ENCODE measurements at places on chromosomes 7 and 10.

GRCh38 chr7:25028370-25029021, 48.5 kb upstream of the OSBPL3 start:
- no peak for DNase-seq

GRCh38 chr10:80581469-80581835, 43.8 kb downstream of the SH2D4B start:
- no peak for DNase-seq

DNA sequence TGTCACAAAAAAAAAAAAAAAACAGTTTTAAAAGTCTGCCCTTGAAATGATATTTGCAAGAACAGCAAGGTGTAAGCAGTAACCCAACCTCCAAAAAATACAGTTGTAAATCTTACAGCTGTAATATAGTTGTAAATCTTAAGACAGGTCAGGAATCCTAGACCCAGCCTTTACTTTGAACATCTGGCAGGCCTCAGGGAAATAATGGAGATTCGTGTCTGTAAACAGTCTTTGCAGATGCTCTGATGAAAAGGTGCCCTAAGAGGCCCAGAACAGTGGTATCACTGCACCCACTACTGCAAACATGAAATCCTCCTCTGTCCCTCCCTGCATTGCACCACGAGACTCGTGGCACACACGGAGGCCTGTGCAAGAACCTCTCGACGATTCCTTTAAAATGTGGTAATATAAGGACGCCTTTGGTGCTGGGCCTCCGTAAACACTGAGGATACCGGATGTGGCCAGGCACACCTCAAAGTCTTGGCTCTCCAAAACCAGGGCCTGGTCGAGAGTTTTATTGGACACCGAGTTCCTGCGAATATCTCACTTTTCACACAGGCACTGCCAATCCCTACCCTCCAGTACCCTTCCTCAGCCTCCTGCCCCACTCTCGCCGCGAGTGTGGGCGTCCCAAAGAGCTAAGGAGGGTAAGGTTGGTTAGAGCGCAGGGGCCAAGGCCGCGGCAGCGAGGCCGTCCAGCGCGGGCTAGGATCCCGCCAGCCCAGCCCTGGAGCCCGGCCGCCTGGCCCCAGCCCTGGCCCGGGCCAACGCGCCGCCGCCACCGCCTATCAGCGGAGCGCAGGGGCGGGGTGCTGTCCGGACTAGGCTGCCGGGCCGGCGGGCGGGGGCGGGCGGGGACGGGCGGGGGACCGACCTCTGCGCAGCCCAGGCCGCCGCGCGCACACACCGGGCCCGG, at the start of gene REEP3:
Gene REEP3 (plus strand): TSS at position 902 of the 916 bp plus-strand sequence. CDS start 145 bp downstream, outside the sequence.
- DNase-seq, result peak; percentile 81

GRCh38 chr7:18889436-18889835, 228.0 kb downstream of the TWIST1 start:
- no peak for DNase-seq

- no peak for DNase-seq
Measured at GRCh38 chr10:114279289-114279688, 40.2 kb downstream of the VWA2 start.

DNA sequence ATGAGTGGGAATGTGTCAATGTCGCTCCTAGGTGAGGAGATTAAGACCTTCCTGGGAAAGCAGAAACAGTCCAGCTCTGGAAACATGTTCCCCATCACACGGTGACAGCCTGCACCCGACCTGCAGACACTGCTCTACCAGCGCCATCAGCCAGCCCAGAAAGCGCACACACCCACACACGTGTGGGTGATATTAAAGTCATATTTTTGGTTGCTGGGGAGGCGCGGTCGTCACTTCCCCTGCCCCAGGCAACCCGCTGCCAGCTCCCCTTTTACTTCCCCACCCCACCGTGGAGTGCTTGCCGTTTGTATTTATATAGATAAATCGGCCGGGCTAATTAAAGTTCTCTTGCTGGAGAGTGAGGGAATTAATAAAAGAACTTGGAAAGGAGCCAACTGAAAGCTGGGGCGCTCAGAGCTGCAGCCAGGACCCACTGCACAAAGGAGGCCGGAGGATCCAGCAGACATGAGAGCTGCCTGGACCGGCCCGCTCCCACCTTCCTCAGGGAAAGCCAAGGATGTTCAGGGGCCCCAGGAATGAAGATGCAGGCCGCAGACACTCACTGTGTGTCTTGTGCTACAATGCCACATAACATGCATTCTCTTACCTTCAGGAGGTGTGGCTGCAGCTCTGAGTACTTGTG, 145.2 kb upstream of the UNC5B start:
- peak; percentile 51 for DNase-seq

DNA sequence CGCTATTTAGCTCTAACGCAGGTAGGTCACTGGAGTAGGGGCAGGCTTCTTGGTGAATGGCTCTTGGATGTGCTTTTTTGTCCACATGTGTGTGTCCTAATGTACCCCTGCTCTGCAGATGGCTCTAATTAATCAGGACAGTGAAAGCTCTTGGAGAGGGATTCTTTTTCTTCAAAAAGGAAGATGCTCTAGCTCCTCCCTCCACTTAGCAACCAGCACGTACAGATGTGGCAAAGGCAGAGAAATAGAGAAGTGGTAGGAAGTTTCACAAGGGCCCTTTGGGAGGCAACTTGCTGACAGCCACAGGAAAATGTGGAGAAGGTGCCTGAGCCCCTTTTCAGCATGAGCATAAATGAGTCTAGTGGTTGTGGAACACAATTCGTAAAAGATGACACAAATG, 221.7 kb downstream of the PLXNA4 start:
- DNase-seq, result peak; percentile 1

- no peak for DNase-seq
Measured at GRCh38 chr10:113641702-113642101, 22.1 kb downstream of the NRAP start.

DNA sequence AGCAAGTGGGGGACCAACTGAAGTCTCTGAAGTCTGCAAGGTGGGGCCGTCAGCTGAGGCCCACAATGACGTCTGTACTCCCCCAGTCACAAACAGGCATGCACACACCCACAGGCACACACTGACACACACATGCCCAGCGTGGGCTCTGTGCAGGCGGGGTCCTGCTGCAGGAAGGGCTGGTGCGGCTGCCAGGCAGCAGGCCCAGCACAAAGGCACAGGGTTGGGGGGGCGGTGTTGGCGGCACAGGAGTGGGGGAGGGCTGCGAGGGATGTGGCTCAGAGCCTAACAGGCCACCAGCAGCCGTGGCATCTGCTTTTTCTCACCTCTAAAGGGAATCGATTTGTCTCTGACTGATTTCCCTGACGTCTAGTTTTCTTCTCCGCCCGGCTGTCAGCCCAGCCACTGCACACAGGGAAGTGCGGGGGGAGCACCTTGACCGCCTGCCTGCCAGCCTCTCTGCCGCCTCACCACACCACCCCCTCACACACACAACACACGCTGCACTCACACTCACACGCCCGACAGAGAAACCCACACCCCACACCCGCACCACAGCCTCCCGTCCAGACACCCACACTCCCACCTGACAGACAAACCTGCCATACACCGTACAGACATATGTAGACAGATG, 43.5 kb upstream of the ZMIZ1 start:
- no peak for DNase-seq

DNA sequence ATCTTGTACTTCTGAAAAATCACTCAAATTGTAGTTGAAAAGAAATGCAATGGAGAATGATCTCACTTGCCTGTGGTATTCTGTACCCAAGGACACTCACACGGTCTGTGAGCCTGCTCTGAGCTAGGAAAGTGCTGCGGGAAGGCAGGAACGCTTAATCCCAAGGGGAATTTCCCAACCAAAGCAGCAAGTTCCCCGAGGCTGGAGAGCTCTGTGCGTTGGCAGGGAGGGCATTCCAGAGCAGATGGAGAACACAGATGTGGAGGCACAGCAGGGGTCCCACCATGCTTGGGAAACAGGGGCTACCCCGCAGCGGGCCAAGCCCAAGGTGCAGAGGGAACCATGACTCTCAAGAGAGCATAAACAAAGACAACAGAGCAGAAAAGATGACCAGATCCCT, 13.6 kb downstream of the SVIL start:
- no peak for DNase-seq

DNA sequence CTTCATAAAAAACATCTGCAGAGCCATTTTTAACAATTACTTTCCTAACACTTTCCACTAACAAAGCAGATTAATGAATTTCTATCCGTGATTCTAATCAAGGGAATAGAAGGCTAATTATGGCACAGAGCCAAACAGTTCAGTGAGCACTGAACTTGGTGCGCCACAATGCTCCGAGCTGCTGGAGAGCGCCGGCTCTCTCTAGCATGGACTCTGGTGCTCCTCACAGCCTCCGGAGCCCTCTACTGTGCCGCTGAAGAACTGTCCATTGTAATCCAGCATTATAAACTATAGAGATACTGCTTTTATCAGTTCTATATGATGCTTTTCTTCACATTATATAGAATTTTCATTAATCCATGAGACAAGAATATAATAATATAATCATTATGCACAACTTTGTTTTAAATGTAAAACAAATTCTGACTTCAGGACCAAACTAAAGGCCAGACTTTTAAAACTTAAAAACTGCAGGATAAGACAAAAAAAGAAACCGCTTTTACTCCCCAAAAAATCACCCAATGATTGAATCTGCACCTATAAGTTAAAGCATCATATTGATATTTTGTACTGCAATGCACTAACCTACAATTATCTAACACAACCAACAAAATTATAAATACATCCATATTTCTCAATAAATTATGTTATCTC, 123.6 kb downstream of the RNF32 start:
- no peak for DNase-seq

DNA sequence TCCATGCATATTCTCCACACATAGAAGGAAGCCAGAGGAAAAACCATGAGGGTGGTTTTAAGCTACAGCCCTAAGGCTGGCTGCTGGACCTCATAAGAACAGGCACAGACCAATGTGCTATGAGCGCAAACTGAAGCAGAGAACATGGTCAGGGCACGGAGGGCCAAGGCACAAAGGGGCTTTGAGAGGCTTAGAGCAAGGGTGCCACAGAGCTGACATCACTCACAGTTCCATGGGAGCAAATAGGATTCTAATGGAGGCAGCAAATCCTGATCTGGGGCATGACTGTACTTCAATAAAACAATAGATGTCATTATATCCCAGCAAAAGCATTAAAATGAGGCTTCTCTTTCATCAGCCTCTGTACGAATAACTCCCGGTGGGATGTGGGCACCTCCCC, 162.4 kb downstream of the COBL start:
- no peak for DNase-seq

GRCh38 chr10:51430506-51430905, 268.9 kb downstream of the CSTF2T start:
- DNase-seq, result no peak

- DNase-seq, result no peak
Measured at GRCh38 chr10:49304137-49304536, 5.2 kb downstream of the C10orf71 start.

- no peak for DNase-seq
Measured at GRCh38 chr7:93861325-93861949, 29.1 kb downstream of the TFPI2 start.

GRCh38 chr10:15015451-15015850, 28.3 kb upstream of the OLAH start:
- no peak for DNase-seq

DNA sequence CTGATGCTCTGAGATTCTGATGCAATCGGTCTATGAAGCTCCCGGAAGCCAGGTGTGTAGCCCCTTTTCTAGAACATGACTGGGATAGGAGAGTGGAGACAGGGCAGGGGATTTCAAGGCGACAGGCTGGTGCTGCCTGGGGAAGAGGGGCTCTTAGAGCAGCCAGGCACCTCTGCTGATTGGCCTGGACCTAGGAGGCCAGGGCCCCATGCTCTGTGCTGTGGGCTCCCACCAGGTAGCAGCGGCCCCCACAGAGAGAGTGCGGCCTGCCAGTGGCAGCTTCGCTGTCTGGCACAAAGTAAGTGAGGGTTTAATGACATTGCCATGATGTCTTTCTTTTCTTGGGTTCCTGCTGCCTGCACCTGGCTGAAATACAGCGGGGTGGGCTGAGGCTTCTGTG, 99.4 kb upstream of the PODXL start:
- DNase-seq, result no peak

GRCh38 chr10:129222436-129222835, 244.6 kb upstream of the MGMT start:
- no peak for DNase-seq

DNA sequence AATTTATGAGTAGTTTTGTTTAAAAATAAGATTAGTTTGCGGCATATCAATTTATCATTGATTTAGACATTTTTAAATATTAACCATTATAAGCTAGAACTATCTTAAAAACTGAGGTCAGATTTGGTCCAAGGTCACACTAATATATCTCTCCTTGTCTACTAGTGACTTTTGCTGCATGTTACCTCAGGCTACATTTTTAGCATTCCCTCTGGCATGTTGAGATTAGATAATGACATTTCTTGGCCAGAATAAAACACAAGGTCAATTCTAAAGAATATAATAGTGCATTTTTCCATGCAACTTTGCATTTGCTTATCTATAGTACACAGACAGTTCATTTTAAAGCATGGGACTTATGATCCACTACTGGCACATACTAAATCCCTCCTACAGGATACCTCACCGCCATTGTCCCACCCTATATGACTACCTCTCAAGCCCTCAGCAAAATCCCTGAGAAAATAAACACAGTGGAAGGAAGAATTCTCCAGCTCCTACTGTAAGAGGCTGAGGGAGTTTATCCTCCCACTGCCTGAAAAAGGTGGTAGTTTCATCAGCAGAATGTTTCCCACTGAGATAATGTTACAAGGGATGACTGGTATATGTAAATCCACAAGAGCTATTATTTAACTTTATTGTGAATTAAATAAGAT, 816.4 kb downstream of the GRM8 start:
- no peak for DNase-seq

Data from suppressor macrophage treated with lipopolysaccharide for 4 hours (primary cell).